GM23338 (cell line): ENCODE measurements at places on chromosomes 13 and 19. TPM values are rescaled to one million over a fixed set of nuclear protein-coding genes. Genes with fewer than 3 reads are reported as not detected.

VSTM2B gene
- 0.54 and 1.8 TPM in 2 replicates for total RNA-seq

DNA sequence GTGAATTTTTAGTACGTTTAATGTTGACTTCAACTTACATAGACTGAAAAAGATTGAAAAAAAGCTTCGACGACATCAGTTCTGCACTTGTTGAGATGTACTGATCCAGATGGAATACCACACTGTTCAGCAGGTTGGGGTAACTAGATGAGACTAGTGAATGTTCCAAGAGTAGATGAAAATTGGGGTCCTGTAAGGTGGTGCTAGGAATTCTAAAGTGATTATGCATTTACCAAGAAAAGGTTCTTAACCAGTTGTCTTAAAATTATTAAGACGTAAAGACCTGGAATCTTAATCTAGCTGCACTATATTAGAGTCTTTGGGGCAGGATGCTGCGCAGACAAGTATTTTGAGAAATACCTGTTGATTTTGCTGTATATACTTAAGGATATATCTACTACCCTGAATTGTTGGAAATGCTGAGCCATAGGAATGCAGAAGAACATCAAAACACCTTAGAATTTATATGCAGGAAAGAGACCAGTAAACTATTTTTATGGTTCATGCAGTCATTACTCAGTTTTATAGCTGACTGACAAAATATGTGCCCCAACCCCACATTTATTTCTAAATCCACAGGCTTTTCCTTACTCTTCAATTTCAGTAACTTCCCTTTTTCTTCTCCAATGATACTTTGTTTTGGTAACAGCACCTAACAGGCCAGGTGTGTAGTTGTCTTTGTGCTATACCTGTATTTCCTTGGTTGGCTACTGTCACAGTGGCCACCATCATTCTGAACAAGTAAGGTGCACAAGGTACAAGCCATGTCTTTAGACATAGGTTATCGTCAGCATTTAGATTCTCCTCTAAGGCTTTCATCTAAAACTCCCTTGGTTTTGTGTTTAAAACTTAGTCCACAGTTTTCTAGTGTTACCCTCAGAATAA, 8.6 kb downstream of the MIR17HG start:
- H3K27ac ChIP-seq = peak overlapping the region; percentile 1
- peaks cover 7% of the 10 kb centered on the region for H3K4me1 ChIP-seq
- H3K27me3 ChIP-seq = no peaks in the 10 kb centered on the region
- peaks cover 58% of the 10 kb centered on the region for H3K36me3 ChIP-seq
- no peak overlapping the region for H3K4me3 ChIP-seq

ZNF223 gene
- 5.8 and 8.2 TPM in 2 replicates for total RNA-seq

PIAS4 gene
- total RNA-seq = 34.1 and 48.4 TPM in 2 replicates

DNA sequence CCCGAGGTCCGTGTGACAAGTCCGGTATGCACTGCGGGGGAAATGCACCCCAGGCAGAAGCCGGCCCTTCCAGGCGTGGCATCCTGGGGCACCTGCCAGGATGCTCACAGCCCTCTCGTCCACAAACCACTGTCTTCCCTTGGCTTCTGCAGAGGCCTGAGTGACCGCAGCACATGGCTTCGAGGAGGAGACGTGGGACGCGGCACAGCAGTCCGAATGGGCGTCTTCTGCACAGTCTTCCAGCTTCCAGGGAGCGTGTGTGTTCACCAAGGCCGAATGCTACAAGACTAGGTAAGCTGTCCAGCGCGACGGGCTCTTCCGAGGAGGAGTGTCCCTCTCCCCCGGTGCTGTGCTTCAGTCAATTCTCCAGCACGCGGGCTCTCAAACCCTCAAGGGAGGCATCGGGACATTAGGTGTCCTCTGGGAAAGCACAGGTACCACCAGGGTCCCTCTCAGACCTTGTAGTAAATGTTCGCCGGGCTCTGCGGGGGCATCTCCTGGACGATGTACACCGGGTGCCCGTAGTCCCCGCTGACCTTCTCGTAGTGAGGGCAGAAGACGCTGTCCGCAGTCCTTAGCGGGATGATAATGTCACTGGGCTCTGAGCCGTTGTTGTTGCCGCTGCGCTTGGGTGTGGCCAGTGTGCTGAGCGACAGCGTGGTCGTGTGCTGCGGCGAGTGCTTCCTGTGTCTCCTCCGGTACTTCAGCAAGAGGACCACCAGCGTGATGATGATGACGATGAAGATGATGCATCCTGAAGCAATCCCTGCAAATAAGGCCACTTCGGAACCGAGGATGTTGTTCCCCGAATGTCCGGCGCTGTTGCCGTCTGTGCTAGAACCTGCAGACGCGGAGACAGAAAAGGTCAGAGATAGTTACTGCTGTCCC, 42.6 kb downstream of the EFNB2 start:
- no peaks in the 10 kb centered on the region for H3K36me3 ChIP-seq
- no peaks in the 10 kb centered on the region for H3K27me3 ChIP-seq
- H3K4me3 ChIP-seq = no peak overlapping the region
- H3K4me1 ChIP-seq = peaks cover 31% of the 10 kb centered on the region
- no peak for DNase-seq

- no peaks in the 10 kb centered on the region for H3K36me3 ChIP-seq
- H3K27ac ChIP-seq = no peak overlapping the region
- no peaks in the 10 kb centered on the region for H3K27me3 ChIP-seq
- no peak overlapping the region for H3K4me3 ChIP-seq
These were observed 326.8 kb downstream of the OXGR1 start for GRCh38 chr13:96667294-96668018.

- no peak overlapping the region; the same call in 1 of the 2 replicates for H3K27ac ChIP-seq
- peaks cover 9% of the 10 kb centered on the region for H3K4me1 ChIP-seq
- DNase-seq = no peak
- H3K4me3 ChIP-seq = no peak overlapping the region
These were observed 12.5 kb downstream of the ANKRD10 start for GRCh38 chr13:110902370-110902769.

EPS8L1 gene
- 40.6 and 47.5 TPM in 2 replicates for total RNA-seq

ZIM2 gene
- not detected in 2 replicates for total RNA-seq

GRCh38 chr13:46796129-46796514, 839 bp downstream of the ESD start:
- H3K4me3 ChIP-seq = peak overlapping the region; percentile 69
- no peaks in the 10 kb centered on the region; the same call in 1 of the 2 replicates for H3K36me3 ChIP-seq
- H3K27me3 ChIP-seq = no peaks in the 10 kb centered on the region
- H3K27ac ChIP-seq = no peak overlapping the region

- peaks cover 2% of the 10 kb centered on the region for H3K27me3 ChIP-seq
- DNase-seq = peak; percentile 73
- H3K4me1 ChIP-seq = peaks cover 10% of the 10 kb centered on the region
- peak overlapping the region; percentile 89 for H3K4me3 ChIP-seq
These were observed 1.5 kb downstream of the ARID3A start for GRCh38 chr19:927351-927779.

DNA sequence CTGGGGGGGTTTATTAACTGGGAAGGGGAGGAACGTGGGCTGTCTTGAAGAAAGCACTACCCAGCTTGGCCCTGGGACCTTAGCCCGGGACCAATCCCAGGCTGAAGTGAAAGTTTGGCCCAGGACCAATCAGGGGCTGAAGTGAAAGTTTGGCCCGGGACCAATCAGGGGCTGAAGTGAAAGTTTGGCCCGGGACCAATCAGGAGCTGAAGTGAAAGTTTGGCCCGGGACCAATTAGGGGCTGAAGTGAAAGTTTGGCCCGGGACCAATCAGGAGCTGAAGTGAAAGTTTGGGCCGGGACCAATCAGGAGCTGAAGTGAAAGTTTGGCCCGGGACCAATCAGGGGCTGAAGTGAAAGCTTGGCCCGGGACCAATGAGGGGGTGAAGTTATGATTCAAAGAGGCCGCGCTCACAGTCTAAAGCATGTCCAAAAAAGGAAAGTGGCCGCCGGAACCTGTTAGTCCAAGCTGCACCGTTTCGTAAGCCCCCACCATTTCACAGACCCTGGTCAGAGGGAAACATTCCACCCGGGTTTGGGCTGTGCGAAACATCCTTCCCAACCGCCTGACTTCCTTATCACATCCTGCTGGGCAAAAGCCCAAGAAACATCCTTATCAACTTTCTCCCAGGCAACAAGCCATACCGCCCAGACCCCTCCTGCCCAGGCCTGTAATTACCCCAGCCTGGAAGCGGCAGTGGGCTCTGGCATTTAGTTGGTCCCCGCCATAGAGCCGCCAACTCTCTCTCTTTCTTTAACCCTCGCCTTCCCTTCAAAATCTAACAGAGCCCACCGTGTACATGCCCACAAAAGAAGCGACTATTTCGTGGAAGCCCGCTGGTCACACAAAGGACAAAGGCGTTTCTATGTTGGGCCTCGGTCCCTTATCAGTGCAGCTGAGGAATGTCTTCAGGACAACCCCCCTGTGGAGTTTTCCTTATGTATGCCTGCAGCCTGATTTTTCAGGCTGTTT, 1.1 kb downstream of the ZNF850 start:
- H3K27me3 ChIP-seq = no peaks in the 10 kb centered on the region
- peak; percentile 96 for DNase-seq
- 0 out of 2 replicates have a peak, but pooled peaks cover 6% of the 10 kb centered on the region for H3K36me3 ChIP-seq
- H3K27ac ChIP-seq = peak overlapping the region; percentile 98
- H3K4me1 ChIP-seq = peaks cover 5% of the 10 kb centered on the region; the same call in 1 of the 2 replicates

- H3K27ac ChIP-seq = no peak overlapping the region
- no peak overlapping the region for H3K4me3 ChIP-seq
- H3K4me1 ChIP-seq = no peaks in the 10 kb centered on the region
- DNase-seq = peak; percentile 90
These were observed 8.6 kb upstream of the CEACAM6 start for GRCh38 chr19:41746593-41747227.

DNA sequence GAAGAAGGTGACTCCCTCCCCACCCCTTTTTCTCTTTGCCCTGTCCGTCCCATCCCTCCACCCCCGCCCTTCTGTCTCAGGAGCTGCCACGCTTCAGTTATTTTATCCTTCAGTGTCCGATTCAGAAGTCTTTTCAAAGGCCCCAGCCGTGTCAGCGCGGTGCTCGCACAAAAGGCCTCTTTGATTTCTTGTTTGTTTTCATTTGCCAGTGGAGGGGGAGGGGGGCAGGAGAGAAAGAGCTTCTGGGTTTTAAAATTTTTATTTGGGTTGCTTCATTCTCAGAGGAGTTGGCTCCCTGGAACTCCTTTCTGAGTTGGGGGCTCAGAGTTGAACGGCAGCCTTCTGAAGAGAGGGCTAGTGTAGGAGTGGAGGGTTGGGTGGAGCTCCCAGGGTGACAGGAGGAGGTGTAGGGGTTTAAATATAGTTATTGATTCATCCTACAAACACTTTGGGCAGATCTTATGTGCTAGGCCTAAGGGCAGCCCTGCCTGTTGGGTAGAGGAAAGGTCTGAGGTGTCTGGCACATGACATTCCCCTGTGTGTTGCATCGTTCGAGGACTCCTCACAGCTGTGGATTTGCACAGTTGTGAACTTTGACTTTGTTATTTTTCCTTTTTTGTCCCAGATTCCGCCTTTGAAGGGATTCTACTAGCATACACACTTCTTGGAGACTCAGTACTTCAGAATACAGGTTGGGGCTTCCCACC, 36.8 kb downstream of the NFIX start:
- no peaks in the 10 kb centered on the region for H3K36me3 ChIP-seq
- DNase-seq = no peak
- no peak overlapping the region for H3K4me3 ChIP-seq
- peaks cover 70% of the 10 kb centered on the region for H3K27me3 ChIP-seq
- H3K27ac ChIP-seq = no peak overlapping the region

ZNF416 gene
- total RNA-seq = 8.6 and 11.9 TPM in 2 replicates

ODAD3 gene
- total RNA-seq = 0.54 and 1.5 TPM in 2 replicates

TMEM91 gene
- total RNA-seq = 9.3 and 9.5 TPM in 2 replicates

DNA sequence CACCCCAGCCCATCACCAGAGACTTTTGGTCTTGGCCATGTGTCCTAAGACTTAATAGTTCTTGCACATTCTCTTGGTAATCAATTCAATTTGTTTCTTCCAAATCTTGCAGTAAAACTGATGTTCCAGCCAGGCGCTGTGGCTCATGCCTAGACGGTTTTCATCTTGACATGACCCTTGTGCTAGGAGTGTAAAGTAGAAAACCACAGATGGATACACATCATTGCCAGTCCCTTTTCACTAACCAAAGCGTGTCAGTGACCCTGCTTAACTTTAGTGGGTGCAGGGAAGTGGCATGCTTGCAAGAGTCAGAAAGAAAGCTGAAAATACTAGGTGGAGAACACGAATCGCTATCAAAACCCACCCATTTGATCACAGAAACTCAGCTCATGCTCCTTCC, 18.0 kb upstream of the CD70 start:
- no peaks in the 10 kb centered on the region for H3K27me3 ChIP-seq
- H3K36me3 ChIP-seq = no peaks in the 10 kb centered on the region
- no peak overlapping the region for H3K4me3 ChIP-seq
- H3K4me1 ChIP-seq = 0 out of 2 replicates have a peak, but pooled peaks cover 8% of the 10 kb centered on the region
- H3K27ac ChIP-seq = no peak overlapping the region

DNA sequence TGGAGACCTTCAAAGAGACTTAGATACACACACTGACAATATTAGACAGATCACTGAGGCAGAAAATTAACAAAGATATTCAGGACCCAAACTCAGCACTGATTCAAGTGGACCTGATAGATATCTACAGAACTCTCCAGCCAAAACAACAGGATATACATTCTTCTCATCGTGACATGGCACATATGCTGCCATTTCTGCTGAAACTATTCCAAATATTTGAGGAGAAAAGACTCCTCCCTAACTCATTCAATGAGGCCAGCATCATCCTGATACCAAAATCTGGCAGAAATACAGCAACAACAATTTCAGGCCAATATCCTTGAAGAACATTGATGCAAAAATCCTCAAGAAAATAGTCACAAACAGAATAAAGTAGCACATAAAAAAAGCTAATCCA, 53.3 kb downstream of the TRPC4 start:
- no peak overlapping the region for H3K27ac ChIP-seq
- H3K27me3 ChIP-seq = no peaks in the 10 kb centered on the region
- no peaks in the 10 kb centered on the region for H3K36me3 ChIP-seq
- DNase-seq = no peak
- H3K4me3 ChIP-seq = no peak overlapping the region
- no peaks in the 10 kb centered on the region for H3K4me1 ChIP-seq

- DNase-seq = no peak
- no peaks in the 10 kb centered on the region for H3K27me3 ChIP-seq
- no peaks in the 10 kb centered on the region for H3K36me3 ChIP-seq
- H3K4me3 ChIP-seq = no peak overlapping the region
These were observed 225.2 kb downstream of the FOXO1 start for GRCh38 chr13:40440990-40441820.

DNA sequence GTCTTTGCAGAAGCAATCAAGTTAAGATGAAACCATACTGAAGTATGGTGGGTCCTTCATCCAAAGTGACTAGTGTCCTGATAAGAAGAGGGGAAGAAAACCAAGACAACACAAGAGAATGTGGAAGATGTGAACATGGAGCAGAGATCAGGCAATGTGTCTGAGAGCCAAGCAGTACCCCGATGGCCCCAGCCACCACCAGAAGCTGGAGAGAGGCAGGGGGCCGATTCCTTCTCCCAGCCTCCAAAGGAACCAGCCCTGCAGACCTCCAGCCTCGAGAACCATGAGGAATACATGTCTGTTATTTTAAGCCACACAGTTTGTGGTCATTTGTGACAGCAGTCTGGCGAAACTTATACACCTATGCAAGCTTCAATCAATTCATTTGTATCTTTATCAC, 93.2 kb downstream of the IRS2 start:
- H3K36me3 ChIP-seq = no peaks in the 10 kb centered on the region
- H3K27ac ChIP-seq = no peak overlapping the region
- H3K27me3 ChIP-seq = no peaks in the 10 kb centered on the region
- H3K4me3 ChIP-seq = no peak overlapping the region
- no peak for DNase-seq

- no peak overlapping the region for H3K4me3 ChIP-seq
- H3K36me3 ChIP-seq = peaks cover 29% of the 10 kb centered on the region
- peak overlapping the region; percentile 26; the same call in 1 of the 2 replicates for H3K27ac ChIP-seq
- H3K27me3 ChIP-seq = no peaks in the 10 kb centered on the region
- DNase-seq = no peak
These were observed 2.4 kb downstream of the LENG8 start for GRCh38 chr19:54451331-54451871.

GRCh38 chr19:56161534-56161933, 14.3 kb upstream of the GALP start:
- no peaks in the 10 kb centered on the region for H3K36me3 ChIP-seq
- DNase-seq = no peak
- H3K4me1 ChIP-seq = no peaks in the 10 kb centered on the region
- no peaks in the 10 kb centered on the region for H3K27me3 ChIP-seq
